Left ventricle myocardium superior (tissue), 1 donor: ENCODE measurements at places on chromosomes 2 and 18. TPM values are rescaled to one million over a fixed set of nuclear protein-coding genes. Genes with fewer than 3 reads are reported as not detected.

IL36G gene
- not detected for total RNA-seq

- DNase-seq = no peak
Measured at GRCh38 chr2:8437228-8437948, 244.5 kb upstream of the ID2 start.

GRCh38 chr2:235064976-235065375 is 113.2 kb downstream of the SH3BP4 start:
- DNase-seq = no peak

DNA sequence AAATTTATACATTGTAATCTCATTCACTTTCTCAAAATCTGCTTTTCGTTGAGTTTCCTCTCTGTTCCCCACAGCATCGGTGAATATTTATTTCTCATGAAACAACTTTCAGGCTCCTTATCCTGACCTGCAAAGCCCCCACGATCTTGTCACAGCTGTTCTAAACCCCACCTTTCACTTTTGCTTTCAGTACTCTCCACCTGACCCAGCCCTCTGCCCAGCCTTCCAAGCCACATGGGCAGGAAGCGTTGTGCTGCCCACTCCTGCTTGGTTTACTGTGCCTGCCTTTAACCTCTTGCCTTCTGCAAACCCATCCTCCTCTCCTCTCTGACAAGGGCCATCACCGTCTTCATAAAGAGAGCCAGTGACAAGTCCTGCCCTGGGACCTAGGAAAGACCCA is 262.5 kb downstream of the GALR1 start:
- no peak for DNase-seq

DNA sequence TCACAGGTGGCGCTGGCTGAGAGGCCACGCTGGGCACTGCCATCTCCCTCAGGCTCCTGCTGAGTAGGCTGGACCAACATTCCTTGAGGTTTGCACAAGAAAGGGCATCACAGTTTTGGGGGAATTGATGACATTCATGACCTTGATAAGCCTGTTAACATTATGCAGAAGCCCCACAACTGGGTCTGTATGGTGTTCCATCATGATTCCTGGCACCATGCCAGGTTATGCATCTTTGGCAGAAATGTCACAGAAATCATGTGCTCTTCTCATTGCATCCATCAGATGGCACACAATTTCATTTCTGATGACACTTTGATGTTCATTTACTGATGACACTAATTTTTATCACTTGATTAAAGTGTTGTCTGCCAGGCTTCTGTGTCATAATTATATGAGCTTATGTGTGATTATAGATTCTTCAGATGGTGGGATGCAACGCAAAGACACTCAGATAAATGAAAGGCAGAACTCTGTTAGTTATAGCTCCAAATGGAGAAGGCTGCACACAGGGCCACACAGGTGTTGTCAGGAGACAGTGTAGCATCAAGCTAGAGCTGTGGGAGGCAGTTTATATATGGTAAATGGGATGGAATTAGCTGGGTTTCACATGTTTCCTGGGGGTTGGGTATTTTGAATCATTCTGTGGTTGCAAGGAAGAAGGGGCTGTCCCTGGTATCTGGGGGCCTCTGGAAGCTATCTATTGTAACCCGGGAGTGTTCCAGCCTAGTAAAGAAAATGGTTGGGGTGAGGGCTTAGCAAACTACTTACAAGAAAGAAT is 191.3 kb downstream of the SLC39A10 start:
- no peak for DNase-seq

DNA sequence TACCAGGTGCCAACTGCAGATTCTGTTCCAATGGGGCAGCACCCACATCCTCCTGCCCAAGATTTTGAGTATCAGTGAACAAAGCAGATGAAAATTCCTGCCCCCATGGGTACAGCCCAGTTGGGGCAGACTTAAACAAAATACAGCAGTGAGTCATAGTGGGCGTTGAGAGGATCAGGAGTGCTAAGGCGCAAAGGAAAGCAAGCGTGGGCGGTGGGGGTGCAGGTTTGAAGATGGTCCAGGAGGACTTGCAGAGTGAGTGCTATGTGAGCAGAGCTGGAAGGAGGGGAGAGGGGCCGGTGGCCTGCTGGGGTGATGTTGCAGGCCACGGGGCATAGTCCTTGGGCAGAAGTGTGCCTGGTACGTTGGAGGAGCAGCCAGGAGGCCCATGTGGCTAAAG is 24.7 kb downstream of the STEAP3 start:
- no peak for DNase-seq

GRCh38 chr18:9823805-9824473 is 61.8 kb upstream of the TXNDC2 start:
- no peak for DNase-seq

DNA sequence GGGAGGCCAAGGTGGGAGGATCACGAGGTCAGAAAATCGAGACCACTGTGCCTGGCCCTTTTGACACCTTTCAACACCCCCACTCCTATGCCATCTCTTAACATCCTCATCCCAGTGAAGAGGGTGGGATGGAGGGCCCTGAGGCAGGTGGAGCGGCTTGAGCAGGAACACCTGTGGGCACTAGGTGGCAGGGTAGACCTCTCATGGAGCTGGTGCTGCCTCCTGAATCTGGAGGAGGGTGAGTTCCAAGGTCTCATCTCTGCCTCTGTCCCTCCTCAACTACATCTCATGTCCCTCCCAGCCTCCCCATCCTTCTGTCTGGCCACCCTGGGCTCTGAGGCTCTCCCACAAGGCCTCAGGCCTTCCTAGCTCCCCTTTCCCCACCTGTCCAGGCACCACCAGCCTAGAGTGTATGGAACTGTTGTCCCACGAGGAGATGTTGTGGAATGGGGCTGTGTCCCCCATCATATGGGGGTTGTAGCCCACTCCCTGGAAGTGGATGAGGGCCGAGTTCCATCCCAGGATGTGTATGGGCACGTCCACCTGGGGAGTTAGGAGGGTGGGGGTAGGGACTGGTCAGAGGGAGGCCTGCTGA is 17.0 kb upstream of the CRYBA2 start:
- no peak for DNase-seq

DNA sequence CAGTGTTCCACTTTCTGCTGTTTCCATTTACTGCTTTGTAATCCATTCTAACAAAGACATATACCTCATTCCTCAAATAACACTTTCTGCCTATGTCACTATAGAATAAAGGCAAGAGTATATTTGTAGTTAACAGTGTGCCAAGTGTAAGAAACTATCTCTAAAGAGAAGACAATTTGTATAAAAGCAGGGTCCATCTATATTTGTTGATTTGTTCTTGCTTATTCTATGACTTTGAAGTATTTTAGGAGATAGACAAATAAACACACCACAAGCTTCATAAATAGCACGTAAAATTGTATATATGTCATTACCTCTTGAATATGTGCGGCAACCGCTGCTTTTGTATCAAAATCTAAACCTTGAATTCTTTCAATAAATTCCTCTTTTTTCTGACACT is 56.0 kb downstream of the CCDC88A start:
- DNase-seq = no peak

GRCh38 chr2:157194097-157194688 is 63.3 kb upstream of the GALNT5 start:
- no peak for DNase-seq

GRCh38 chr2:240464514-240465241 is 29.2 kb downstream of the GPC1 start:
- DNase-seq = peak; percentile 24

DNA sequence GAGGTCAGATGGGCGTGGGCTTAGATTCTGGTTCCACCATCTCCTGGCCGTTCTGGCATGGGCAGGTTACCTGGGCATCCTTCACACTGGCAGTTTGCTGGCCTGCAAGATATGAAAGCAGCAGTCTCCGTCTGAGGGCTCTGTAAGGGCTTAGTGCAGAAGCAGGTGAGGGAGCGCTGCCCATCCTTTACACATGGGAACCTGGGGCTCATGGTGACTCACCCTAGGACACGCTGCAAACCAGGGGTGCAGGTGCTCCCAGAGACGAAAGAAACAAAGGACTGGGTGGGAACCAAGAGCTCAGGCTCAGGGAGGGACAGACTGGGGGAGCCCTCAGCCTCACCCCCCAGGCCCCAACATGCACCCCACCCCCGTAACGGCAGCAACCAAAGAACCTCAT is 10.7 kb upstream of the ID2 start:
- DNase-seq = no peak

GRCh38 chr2:27653397-27653796 is 10.0 kb downstream of the SUPT7L start:
- DNase-seq = no peak

DNA sequence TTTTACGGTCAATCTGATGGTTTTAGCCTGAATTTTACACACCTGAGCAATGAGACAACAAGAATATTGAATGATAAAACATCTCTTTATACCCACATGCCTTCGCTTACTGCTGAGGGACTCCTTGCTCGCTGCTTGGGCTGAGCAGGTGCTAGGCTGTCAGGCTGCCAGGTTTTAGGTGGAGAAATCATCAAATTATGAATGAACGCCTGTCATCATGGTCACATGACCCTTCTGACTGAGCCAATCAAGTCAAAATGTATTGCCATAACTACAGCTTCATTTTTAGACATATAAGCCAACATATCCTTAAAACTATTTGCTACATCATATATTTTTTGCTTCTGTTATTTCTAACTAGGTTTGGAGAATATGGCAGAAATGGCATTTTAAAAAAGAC is 274.0 kb downstream of the LNPK start:
- no peak for DNase-seq

DSG2 gene
- 49.6 TPM for total RNA-seq

- DNase-seq = no peak
Measured at GRCh38 chr2:75123876-75124275, 75.4 kb downstream of the TACR1 start.

DNA sequence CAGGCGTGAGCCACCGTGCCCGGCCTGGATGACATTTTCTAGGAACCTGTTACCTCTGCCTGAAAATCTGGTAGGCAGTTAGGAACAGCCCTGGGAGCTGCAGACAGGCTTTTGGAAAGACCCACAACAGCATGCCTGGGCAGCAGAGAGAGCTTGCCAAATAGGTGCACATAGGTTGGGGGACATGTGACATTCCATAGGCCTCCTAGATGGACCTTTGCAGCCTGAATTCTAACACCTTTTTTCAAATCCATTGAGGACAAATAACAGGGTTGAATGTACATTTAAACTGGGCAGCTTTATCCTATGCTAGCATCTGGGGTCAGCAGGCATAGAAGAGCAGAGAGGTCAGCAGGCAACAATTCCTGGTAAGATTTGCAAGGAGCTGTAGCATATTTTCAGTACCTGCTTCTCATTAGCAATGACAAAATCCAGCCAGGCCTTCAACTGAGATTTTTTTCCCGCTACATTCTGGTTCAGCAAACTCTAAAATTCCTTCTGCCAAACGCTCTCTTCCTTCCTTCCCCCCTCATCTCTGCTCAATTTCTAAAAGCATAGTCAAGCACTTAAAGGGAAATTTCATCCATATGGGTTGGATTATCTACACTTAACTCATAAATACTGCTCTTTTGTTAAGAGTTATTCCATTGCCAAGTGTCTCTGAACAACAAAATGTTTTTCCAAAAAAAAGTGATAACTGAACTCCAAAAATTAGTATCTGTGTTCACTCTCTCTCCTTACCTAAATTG is 75.2 kb downstream of the SOWAHC start:
- DNase-seq = no peak

IL36B gene
- total RNA-seq = not detected

- DNase-seq = peak; percentile 36
Measured at GRCh38 chr2:30422444-30423040, 24.5 kb upstream of the LCLAT1 start.

DNA sequence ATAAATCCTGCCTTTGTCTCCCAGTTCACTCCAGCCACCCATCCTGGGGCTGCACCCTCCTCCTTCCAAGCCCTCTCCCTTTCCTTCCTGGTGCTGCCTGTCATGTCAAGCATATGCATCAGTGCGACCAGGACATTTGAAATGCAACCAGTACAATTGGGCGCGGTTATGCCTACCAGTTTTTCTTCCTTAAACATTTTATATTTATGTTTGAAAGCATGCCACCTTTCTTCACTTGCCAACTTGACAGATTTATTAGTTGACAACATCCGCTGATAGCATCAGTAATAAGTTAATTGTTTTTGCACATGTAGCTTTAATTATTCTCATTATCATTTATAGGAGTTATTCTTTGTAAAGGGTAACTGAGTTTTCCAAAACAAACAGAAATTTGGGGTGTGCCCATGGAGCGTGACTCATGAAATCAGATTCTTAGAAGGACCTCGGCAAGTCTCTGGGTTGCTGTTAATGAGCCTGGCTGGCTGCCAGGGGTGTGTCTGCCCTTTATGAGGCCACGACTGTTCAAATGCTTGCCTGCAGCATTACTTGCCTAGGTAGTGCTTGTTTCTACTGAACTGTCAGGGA is 32.8 kb upstream of the IL1B start:
- peak; percentile 83 for DNase-seq

- no peak for DNase-seq
Measured at GRCh38 chr2:32250290-32250689, 14.4 kb downstream of the NLRC4 start.

RAD51AP2 gene
- 0.10 TPM for total RNA-seq

DNA sequence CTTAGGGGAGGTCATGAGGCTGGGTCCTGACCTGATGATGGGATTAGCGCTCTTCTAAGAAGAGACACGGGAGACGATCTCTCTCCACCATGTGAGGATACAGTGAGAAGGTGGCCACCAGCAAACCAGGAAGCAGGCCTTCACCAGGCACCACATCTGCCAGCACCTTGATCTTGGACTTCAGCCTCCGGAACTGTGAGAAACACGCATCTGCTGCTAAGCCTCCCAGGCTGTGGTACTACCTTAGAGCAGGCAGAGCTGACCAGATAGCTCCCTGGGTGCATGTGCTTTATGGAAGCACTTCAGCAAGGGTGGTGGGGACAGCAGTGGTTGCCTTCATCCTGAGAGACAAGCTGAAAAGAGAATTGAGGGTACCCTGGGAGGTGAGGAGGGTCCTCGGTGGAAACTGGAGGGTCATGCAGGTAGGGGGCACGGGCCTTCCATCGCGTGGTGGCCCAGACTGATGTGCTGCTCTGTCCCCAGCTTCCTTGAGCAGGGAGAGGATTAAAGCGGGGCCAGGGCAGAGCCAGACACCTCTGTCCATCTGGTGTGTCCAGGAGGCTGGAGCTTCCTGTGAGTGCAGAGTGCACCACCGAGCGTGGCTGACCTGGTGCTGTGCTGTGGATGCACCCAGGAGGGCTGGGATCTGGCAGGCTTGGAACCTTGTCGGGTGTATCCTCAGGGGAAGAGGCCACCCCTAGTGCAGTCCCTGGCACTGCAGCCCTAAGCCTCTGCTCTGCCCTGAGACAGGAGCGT is 42.9 kb upstream of the HS6ST1 start:
- DNase-seq = no peak

GKN1 gene
- total RNA-seq = not detected

- DNase-seq = no peak
Measured at GRCh38 chr18:59631583-59632181, 65.5 kb downstream of the CCBE1 start.

GRCh38 chr2:218093879-218094278 is 24.8 kb downstream of the RUFY4 start:
- DNase-seq = no peak

DNA sequence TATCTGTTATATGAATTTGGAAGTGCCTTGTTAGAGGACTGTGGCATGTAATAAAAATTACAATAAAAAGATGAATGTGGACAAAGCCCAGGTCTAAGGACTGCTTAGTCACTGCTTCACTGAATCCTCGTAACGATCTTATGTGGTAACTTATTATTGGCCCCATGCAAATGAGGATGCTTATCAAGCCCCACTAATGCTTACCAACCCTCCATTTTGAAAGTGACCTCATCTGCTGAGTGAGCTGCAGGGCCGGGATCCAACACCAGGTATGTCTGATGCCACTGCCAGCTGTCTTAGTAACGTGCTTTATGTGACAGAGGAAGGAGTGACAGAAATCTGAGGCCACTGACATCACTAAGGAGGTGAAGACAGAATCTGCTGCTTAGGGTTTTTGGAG is 65.3 kb upstream of the CCDC85A start:
- no peak for DNase-seq

GRCh38 chr2:45909677-45910191 is 258.3 kb downstream of the PRKCE start:
- no peak for DNase-seq
